Upper lobe of left lung (tissue), 6 donors: ENCODE measurements at places on chromosomes 7 and 10.

DNA sequence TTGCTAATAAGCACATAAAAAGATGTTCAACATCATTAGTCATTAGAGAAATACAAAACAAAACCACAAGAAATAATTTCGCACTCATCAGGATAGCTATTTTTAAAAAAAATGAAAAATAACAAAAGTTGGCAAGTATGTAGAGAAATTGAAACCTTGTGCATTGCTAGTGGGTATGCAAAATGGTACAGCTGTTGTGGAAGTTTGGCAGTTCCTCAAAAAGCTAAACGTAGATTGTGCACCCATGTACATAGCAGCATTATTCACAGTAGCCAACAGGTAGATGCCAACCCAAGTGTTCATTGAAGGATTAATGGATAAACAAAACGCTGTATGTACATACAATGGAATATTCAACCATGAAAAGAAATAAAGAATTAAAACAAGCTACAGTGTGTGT is 35.3 kb upstream of the STARD3NL start:
- H3K27ac ChIP-seq, result no peak overlapping the region
- H3K4me1 ChIP-seq, result no peaks in the 10 kb centered on the region

- H3K36me3 ChIP-seq, result peaks cover 3% of the 10 kb centered on the region
- no peak for DNase-seq
- H3K4me1 ChIP-seq, result peaks cover 14% of the 10 kb centered on the region
- H3K27ac ChIP-seq, result peak overlapping the region; percentile 52
- no peaks in the 10 kb centered on the region for H3K27me3 ChIP-seq
These were observed 231.3 kb upstream of the CELF2 start for GRCh38 chr10:10786109-10787090.

- no peak overlapping the region for H3K27ac ChIP-seq
- no peak overlapping the region for H3K4me3 ChIP-seq
- DNase-seq, result no peak
- no peaks in the 10 kb centered on the region for H3K27me3 ChIP-seq
- peaks cover 13% of the 10 kb centered on the region for H3K4me1 ChIP-seq
These were observed 10.9 kb downstream of the TECPR1 start for GRCh38 chr7:98240961-98241673.

- H3K27ac ChIP-seq, result no peak overlapping the region
- no peak overlapping the region for H3K4me3 ChIP-seq
- DNase-seq, result no peak
- no peaks in the 10 kb centered on the region for H3K27me3 ChIP-seq
- H3K4me1 ChIP-seq, result no peaks in the 10 kb centered on the region
- no peaks in the 10 kb centered on the region for H3K36me3 ChIP-seq
These were observed 146.6 kb upstream of the DGKB start for GRCh38 chr7:15049157-15049556.

DNA sequence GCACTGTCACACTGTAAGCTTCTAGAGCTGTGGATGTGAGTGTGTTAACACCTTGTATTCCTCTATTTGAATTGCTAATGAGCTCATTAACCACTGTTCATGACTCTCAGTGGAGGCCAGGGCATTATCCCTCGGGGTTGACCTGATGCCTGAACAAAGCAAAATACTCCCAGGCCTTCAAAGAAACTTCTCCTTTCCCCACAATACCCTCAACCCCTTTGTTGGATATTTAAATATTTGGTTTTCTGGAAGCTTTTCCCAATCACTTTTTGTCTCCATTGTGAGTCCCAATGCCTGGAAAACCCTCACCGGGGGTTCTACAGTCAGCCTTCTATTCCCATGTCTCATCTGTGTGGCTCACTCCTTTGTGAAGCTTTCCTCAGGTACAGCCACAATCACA is 780.1 kb downstream of the PHTF2 start:
- no peaks in the 10 kb centered on the region for H3K36me3 ChIP-seq
- no peaks in the 10 kb centered on the region for H3K27me3 ChIP-seq
- no peaks in the 10 kb centered on the region for H3K4me1 ChIP-seq
- no peak overlapping the region for H3K4me3 ChIP-seq
- H3K27ac ChIP-seq, result no peak overlapping the region
- no peak for DNase-seq

GRCh38 chr7:86328801-86329433 is 314.8 kb upstream of the GRM3 start:
- no peak overlapping the region for H3K27ac ChIP-seq
- DNase-seq, result no peak
- H3K36me3 ChIP-seq, result no peaks in the 10 kb centered on the region
- H3K4me1 ChIP-seq, result no peaks in the 10 kb centered on the region

GRCh38 chr7:112428715-112429114 is 21.5 kb upstream of the IFRD1 start:
- H3K36me3 ChIP-seq, result no peaks in the 10 kb centered on the region
- H3K27ac ChIP-seq, result no peak overlapping the region
- DNase-seq, result no peak
- H3K4me1 ChIP-seq, result no peaks in the 10 kb centered on the region
- H3K4me3 ChIP-seq, result no peak overlapping the region

DNA sequence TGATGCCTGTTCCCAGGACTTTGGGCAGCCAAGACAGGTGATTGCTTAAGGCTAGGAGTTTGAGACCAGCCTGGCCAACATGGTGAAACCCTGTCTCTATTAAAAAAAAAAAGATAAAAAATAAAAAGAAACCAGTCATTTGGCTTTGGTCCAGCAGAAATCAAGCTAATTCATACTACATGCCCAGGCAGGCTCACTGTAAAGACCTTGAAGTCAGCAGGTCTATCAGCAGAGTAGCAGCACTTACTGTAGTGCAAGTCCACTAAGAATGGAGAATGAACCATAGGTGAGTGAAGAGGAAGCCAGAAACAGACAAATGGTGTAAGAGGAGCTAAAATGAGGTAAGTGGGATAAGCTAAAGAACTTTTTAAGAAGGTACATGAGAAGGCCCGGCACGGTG is 24.7 kb downstream of the PSPH start:
- DNase-seq, result no peak
- H3K27ac ChIP-seq, result no peak overlapping the region
- no peak overlapping the region for H3K4me3 ChIP-seq
- H3K27me3 ChIP-seq, result no peaks in the 10 kb centered on the region
- no peaks in the 10 kb centered on the region for H3K36me3 ChIP-seq

- no peak overlapping the region for H3K27ac ChIP-seq
- no peaks in the 10 kb centered on the region for H3K4me1 ChIP-seq
- H3K27me3 ChIP-seq, result no peaks in the 10 kb centered on the region
- DNase-seq, result no peak
- H3K4me3 ChIP-seq, result no peak overlapping the region
These were observed 308.7 kb downstream of the ANKRD30A start for GRCh38 chr10:37434091-37434490.

DNA sequence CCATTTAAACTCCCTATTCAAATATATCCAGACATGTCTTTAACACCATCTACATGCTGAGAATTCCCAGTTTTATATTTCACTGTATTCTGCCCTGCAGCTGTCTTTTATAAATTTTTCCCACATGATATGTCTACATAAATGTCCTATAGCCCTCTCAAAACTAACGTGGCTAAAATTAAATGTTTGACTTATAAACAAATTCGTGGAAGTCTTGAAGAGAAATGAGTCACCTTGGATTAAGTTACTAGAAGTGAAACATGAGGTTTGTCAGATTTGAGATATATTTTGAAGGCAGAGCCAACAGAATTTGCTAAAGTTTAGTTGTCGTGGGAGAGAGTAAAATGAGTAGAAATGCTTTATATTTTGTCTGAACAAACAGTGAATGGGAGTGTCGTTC is 386.9 kb upstream of the CNTNAP2 start:
- no peaks in the 10 kb centered on the region for H3K4me1 ChIP-seq
- no peaks in the 10 kb centered on the region for H3K27me3 ChIP-seq
- no peak overlapping the region for H3K4me3 ChIP-seq
- H3K27ac ChIP-seq, result no peak overlapping the region
- no peak for DNase-seq
- H3K36me3 ChIP-seq, result no peaks in the 10 kb centered on the region

DNA sequence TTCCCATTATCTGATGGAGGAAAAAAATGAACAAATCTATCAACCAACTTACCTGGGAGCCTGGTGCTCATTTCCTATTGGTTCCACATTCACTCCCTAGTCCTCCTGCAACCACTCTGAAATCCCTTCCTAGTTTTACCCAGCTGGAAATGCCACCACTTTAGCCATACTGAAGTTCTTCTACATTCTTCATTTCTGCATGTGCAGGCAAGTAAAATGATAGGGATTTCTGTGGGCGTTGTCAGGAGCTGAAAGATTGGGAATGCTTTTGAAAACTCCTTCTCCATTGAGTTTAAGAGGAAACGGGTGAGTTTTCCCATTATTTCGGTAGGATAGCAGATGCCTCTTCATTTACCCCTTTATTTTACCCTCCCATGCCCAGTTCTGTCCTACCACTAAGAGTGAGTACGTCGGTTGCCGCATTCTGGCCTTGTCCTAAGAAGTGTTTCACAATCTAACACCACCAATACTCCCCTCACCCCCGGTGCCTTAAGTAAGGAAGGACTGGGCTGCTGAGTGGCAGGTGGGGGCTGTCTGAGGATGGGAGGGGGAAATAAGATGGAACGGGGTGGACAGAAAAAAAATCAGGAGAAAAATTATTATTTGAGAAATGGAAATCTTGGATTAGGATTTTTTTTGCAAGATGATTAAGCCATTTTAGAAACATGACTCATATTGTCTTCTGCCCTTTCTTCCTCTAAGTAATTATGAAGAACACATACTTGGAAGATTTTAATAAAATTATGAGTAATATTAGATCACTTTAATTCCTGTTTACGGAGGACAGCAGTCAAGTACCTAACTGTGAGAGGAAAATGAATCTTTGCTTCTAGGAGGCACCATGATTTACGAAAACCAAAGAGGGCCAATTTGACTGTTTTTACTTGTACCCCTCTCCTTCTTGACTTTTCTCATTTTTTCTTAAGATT is 13.2 kb upstream of the TAS2R60 start:
- no peaks in the 10 kb centered on the region for H3K36me3 ChIP-seq
- no peak for DNase-seq
- no peak overlapping the region for H3K27ac ChIP-seq
- H3K4me3 ChIP-seq, result no peak overlapping the region
- H3K4me1 ChIP-seq, result no peaks in the 10 kb centered on the region

GRCh38 chr7:26428571-26428970 is 136.9 kb downstream of the SNX10 start:
- DNase-seq, result no peak
- H3K27me3 ChIP-seq, result no peaks in the 10 kb centered on the region
- no peak overlapping the region for H3K27ac ChIP-seq
- no peak overlapping the region for H3K4me3 ChIP-seq
- no peaks in the 10 kb centered on the region for H3K36me3 ChIP-seq
- no peaks in the 10 kb centered on the region for H3K4me1 ChIP-seq

DNA sequence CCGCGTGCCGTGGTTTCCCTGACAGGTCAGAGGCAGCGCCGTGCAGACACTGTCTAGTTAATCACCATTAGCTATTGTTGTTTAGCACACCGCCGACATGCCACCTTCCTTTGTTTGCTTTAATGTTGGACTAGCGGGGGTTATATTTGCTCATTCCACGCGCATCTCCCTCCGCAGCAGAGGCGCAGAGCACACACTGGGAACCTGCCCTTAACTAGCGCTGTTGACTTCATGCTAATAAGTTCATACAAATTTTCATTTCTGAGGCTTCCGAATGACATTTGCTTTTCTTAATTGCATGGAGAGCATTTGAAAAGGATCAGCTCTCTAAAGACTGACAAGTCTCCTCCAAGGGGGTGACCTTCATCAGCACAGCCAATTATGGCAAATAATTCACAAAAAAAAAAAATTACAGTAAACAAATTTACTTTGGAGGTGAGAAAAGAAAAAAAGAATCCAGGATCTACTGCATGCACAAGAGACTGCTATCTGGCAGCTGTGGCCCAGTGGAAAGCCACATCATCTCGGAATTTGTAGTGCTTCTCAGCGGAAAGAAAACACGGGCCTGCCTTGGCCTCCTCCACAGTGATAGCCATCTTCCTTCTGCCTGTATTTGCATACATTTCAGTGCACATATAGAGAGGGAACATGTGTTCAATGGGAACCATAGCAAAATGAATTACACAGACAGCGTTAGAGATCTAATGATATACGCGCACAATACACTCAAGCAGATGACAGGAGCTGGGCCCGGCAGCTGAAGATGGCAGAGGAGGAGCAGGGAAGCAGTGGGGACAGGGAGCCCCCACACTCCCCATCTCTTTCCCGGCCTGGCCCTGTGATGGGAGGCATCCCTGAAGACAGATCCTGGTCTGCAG is 94.2 kb downstream of the EBF3 start:
- H3K27me3 ChIP-seq, result no peaks in the 10 kb centered on the region
- H3K36me3 ChIP-seq, result no peaks in the 10 kb centered on the region
- H3K4me3 ChIP-seq, result no peak overlapping the region
- no peak for DNase-seq
- H3K4me1 ChIP-seq, result no peaks in the 10 kb centered on the region
